ENCODE measurements at places on chromosomes 1 and 21.

- H3K36me3 ChIP-seq: no peaks in the 10 kb centered on the region
- no peaks in the 10 kb centered on the region for H3K27me3 ChIP-seq
- DNase-seq: no peak
- H3K27ac ChIP-seq: no peak overlapping the region
- peaks cover 34% of the 10 kb centered on the region for H3K4me1 ChIP-seq
- H3K4me3 ChIP-seq: no peak overlapping the region
Measured at GRCh38 chr1:15881961-15882360, 34.5 kb downstream of the SPEN start.

- no peaks in the 10 kb centered on the region for H3K27me3 ChIP-seq
- no peak for DNase-seq
- no peak overlapping the region for H3K4me3 ChIP-seq
- no peak overlapping the region for H3K27ac ChIP-seq
- no peaks in the 10 kb centered on the region for H3K36me3 ChIP-seq
Measured at GRCh38 chr1:208110296-208110695, 133.9 kb downstream of the PLXNA2 start.

GRCh38 chr1:163436140-163436812 lies 114.5 kb downstream of the NUF2 start:
- DNase-seq: no peak
- no peaks in the 10 kb centered on the region for H3K36me3 ChIP-seq
- no peak overlapping the region for H3K4me3 ChIP-seq
- no peaks in the 10 kb centered on the region for H3K4me1 ChIP-seq
- H3K27me3 ChIP-seq: no peaks in the 10 kb centered on the region

GRCh38 chr1:64960731-64961130 lies 5.6 kb downstream of the JAK1 start:
- no peak overlapping the region for H3K4me3 ChIP-seq
- H3K36me3 ChIP-seq: no peaks in the 10 kb centered on the region
- no peaks in the 10 kb centered on the region for H3K27me3 ChIP-seq

DNA sequence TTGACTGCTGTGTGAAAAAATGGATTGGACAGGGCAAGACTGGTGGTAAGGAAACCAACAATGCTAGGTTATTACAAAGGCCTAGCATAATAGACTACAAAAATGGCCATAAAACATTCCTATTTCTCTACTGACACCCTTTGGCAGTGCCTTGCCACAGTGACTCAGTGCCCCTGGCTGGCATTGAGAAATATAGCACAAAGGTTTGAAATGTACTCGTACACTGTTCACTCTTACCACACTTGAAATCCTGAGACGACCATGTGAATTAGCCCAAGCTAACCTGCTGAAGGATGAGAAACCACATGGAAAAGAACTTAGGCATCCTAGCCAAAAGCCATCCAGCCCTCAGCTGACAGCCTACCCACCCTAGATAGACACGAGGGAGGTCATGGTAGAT lies 149.8 kb upstream of the PALMD start:
- DNase-seq: no peak
- no peak overlapping the region for H3K27ac ChIP-seq
- H3K36me3 ChIP-seq: no peaks in the 10 kb centered on the region
- no peaks in the 10 kb centered on the region for H3K4me1 ChIP-seq

- no peak overlapping the region for H3K27ac ChIP-seq
- H3K4me3 ChIP-seq: no peak overlapping the region
- peaks cover 9% of the 10 kb centered on the region for H3K4me1 ChIP-seq
- DNase-seq: no peak
Measured at GRCh38 chr1:46205791-46206190, 2.7 kb downstream of the LURAP1 start.

GRCh38 chr1:221078260-221078965 lies 199.2 kb downstream of the HLX start:
- no peaks in the 10 kb centered on the region for H3K27me3 ChIP-seq
- no peak overlapping the region for H3K4me3 ChIP-seq
- H3K36me3 ChIP-seq: no peaks in the 10 kb centered on the region
- no peak overlapping the region for H3K27ac ChIP-seq
- H3K4me1 ChIP-seq: no peaks in the 10 kb centered on the region

GRCh38 chr1:6282577-6283270 lies 21.8 kb upstream of the GPR153 start:
- H3K36me3 ChIP-seq: no peaks in the 10 kb centered on the region
- no peak for DNase-seq
- H3K27ac ChIP-seq: no peak overlapping the region
- H3K4me3 ChIP-seq: no peak overlapping the region

DNA sequence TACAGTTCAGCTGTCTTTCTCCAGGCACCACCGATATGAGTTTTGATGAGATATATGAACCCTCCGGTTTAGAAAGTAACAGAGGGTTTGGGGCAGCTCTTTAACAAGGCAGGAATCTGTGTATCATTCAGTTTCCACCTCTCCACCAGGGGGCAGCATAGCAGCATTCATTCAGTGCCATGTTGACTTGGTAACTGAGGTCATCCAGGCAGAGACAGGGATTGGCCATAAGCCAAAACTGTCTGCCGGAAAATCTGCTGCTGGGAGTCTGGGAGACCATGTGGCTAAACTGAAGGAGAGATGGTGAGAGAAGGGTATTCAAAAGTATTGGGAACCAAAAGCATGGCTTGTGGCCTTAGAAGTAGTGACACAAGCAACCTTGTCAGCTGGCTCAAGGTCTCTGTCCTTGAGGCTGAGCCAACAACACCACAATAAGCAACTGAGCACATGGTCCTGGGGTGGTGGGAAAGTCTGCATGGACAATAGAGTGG lies 98.5 kb downstream of the LMX1A start:
- H3K36me3 ChIP-seq: no peaks in the 10 kb centered on the region
- H3K27me3 ChIP-seq: no peaks in the 10 kb centered on the region
- no peaks in the 10 kb centered on the region for H3K4me1 ChIP-seq
- no peak overlapping the region for H3K27ac ChIP-seq

DNA sequence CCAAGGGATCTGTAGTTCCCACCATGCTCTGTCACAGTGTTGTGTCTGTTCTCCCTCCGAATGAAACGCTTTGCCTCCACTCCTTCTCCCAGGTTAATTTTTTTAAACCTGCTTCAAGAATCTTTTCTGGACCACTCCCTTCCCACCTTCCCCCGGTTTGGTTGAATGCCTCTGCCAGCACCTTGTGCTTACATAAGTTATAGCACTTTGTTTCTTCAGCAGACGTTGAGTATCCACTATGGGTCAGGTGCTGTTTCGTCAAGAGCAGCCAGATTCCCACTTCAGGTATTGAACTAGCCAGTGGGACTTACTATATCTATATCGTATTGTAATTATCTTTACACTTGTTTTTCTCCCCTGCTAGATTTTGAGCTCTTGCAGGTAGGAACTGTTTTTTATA lies 27.6 kb downstream of the TTF2 start:
- no peaks in the 10 kb centered on the region for H3K4me1 ChIP-seq
- peaks cover 27% of the 10 kb centered on the region for H3K36me3 ChIP-seq
- H3K4me3 ChIP-seq: no peak overlapping the region

- H3K4me3 ChIP-seq: no peak overlapping the region
- no peaks in the 10 kb centered on the region for H3K36me3 ChIP-seq
- no peaks in the 10 kb centered on the region for H3K27me3 ChIP-seq
- no peak overlapping the region for H3K27ac ChIP-seq
- no peak for DNase-seq
Measured at GRCh38 chr21:40120940-40121575, 253.8 kb downstream of the PCP4 start.

DNA sequence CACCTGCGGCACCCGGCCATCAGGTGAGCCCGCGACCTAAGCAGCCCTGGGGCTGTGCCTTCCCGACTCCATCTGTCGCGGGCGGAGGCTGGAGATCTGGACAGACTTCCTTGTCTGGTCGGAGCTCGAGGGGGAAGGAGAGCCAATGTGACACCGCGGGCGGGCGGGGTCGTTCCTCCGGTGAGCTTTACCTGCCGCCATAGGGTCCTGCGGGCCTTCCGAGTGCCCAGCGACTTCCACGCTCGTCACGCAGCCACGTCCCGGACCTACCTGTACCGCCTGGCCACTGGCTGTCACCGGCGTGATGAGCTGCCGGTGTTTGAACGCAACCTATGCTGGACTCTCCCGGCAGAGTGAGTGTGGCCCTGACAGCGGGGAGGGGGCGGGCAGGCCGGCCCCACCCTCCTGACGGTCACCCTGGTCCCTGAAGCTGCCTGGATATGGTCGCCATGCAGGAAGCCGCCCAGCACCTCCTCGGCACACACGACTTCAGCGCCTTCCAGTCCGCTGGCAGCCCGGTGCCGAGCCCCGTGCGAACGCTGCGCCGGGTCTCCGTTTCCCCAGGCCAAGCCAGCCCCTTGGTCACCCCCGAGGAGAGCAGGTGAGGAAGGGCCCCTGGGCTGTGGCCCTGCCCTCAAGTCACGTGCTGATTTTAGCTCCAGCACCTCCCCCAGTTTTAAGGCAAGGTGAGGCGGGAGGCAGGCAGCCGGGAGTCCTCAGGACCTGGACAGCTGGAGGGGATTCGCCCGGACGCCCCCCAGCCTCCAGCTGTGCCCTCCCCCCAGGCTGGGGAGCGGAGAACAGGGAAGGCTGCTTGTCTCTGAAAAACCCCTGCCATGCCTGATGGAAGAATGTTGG lies 1.1 kb downstream of the PUSL1 start:
- peak overlapping the region; percentile 77 for H3K27ac ChIP-seq
- no peak for DNase-seq
- H3K36me3 ChIP-seq: peaks cover 24% of the 10 kb centered on the region
- peaks cover 35% of the 10 kb centered on the region for H3K4me1 ChIP-seq
- peak overlapping the region; percentile 83 for H3K4me3 ChIP-seq

DNA sequence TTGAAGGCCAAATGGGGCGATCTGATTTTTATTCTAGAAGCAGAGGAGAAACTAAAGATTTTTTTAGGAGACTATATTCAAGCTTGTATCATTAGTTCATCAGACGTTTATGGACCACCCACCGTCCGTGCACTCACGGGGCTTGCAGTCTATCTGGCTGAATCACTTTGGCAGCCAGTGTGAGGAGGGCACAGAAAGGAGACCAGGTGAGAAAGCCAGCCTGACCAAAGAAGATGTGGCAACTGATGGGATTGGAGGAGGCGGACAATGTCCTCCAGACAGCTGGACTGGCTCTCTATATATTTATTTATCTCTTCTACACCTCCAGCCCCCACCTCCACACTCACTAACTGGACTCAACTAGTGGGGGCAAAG lies 822 bp upstream of the ELOVL1 start:
- peak overlapping the region; percentile 71 for H3K4me3 ChIP-seq
- H3K36me3 ChIP-seq: peaks cover 18% of the 10 kb centered on the region
- H3K4me1 ChIP-seq: peaks cover 24% of the 10 kb centered on the region
- no peak for DNase-seq
- H3K27ac ChIP-seq: peak overlapping the region; percentile 81
- no peaks in the 10 kb centered on the region for H3K27me3 ChIP-seq

DNA sequence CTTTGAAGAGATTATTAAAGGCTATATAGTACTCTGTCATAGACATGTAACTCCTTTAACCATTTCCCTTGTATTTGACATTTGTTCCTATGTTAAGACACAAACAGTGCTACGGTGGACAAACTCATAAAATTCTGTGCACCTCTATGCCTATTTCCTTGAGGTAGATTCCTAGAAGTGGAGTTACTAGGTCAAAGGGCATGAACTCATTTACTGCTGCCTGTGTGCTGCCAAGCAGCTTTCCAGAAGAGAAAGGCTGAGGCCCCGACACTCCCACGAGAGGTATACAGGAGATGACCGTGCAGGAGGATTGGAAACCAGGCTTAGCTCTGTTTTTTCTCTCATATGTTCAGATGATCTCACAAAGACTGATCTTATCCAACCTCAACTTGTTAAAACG lies 34.4 kb upstream of the TENT5C start:
- H3K27me3 ChIP-seq: no peaks in the 10 kb centered on the region
- no peak for DNase-seq
- no peak overlapping the region for H3K27ac ChIP-seq
- H3K4me3 ChIP-seq: no peak overlapping the region

GRCh38 chr1:17282836-17283235 lies 25.2 kb upstream of the PADI4 start:
- H3K4me3 ChIP-seq: no peak overlapping the region
- no peak for DNase-seq
- H3K4me1 ChIP-seq: no peaks in the 10 kb centered on the region
- no peaks in the 10 kb centered on the region for H3K36me3 ChIP-seq
- no peaks in the 10 kb centered on the region for H3K27me3 ChIP-seq

Data from CD4-positive, alpha-beta memory T cell (primary cell).